ENCODE measurements at places on chromosomes 6 and 20. TPM values are rescaled to one million over a fixed set of nuclear protein-coding genes. Genes with fewer than 3 reads are reported as not detected.
A peak's percentile ranks its signal among the peaks of the same experiment; 100 is the strongest.

DNA sequence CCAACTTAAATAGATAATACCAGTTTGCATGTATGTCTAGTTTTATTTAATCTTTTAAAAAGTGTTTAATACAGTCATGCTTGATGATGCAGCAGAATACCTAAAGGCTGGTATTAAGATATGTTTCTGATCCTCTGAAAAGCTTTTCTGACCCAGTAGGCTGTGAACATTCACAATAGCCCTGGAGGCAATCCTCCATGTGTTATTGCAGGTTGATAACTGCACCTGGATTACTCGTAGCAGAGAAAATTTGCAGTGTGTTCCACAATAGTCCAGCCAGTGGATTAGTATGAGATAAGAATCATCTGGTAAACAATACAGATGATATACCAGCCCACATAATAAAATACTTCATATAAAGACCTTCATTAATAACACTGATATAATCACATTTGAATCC lies 178.9 kb upstream of the RNF217 start:
- DNase-seq, result no peak

GRCh38 chr20:47252879-47253307 lies 103.6 kb downstream of the ZMYND8 start:
- no peak for DNase-seq

DNA sequence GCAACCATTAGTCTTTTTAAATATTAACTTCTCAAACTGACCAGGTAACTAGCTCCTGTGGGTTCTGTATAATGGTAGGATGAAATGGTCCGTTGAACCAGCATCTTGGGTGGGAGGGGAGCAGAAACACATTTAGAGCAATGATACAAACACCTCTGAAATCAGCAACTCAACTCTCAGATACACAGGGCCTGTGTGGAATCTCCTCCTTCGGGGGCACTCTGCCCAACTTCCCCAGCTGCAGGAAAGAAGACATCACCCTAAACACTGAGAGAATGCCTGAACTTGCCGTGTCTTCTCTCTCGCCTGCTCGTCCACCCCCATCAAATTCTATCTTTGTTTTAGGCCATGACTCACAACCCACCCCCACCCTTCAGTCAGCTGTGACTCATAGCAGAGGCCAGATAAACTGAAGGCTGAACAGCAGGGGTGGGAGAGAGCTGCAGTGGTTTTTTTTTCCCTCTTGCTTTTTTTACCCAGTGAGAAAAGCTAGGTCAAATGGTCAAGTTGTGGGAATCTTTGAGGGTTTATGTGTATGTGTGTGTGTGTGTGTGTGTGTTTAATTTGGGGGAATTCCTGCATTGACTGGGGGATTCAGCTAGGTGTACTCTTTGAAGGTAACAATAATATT lies 593.4 kb upstream of the JAG1 start:
- peak; percentile 96 for DNase-seq

- peak; percentile 79 for DNase-seq
These were observed 16.4 kb upstream of the KIFC1 start for GRCh38 chr6:33375143-33375671.

GRCh38 chr6:44151348-44152108 lies 7.1 kb upstream of the CAPN11 start:
- DNase-seq, result peak; percentile 83

- DNase-seq, result no peak
These were observed 7.9 kb downstream of the GPLD1 start for GRCh38 chr6:24481449-24481848.

DNA sequence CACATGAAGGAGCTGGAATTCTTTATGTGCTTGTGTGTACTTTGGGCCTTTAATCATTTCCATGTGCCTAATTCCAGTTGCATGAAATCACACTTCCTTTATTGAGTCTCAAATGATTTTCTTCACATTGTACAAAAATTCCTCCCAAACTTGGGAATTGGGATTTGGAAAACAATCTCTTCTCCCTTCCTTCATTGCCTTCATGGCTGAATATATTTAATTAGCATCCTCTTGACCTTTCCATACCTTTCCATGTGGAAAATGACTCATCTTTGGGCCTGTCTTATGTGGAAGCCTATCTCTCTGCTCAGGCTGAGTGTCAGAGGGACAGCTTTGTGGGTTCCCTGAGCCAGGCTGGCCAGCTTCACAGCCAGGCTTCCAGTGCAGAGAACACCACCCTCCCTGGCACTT lies 33.0 kb upstream of the CDH4 start:
- peak; percentile 23 for DNase-seq

GRCh38 chr20:41643504-41643938 lies 25.3 kb upstream of the CHD6 start:
- DNase-seq, result peak; percentile 73

COX4I2 gene
- not detected for total RNA-seq

All from Daoy (cell line).